ENCODE measurements at places on chromosomes 13 and 19.

GRCh38 chr19:51317376-51317775 is 5.9 kb downstream of the IGLON5 start:
- DNase-seq: no peak

GRCh38 chr13:83423381-83423780 is 458.9 kb downstream of the SLITRK1 start:
- DNase-seq: no peak

DNA sequence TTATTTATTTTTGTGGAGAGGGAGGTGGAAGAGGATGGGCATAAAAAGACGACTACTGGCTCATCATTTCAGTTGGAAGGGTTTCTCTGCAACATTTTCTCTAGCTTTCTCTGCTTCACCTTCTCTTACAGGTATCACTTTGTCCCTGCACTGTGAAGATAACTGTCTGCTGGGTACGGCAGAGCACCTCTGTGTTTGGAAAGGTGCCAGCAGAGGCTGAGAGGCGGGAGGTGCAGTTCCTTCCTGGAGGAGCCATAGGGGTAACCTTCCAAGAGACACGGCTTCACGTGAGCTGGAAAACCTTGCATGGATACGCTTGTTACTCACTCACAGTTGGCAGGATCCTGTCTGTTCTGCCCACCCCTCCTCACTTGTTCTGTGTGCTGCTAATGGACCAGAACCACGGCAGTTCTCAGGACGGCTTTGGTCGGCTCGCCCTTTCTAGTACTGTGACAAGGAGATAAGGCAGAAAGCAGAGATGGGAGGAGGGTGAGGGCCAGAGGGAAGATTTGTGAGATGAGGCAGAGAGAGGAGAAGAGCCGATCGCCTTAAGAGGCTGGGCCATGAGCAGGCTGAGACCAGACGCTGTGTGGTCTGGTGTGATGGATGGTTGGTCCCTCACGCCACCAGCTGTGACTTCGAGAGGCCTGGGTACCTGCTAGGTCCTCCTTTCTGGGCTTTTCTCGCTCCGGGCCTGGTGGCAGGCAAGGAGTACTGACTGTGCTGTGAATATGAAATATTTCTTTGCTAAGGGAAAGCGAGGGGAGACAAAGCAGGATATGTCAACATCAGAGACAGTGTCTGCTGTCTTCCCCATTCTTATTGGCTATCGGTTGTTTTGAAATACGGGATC is 66.8 kb downstream of the MRPL57 start:
- no peak for DNase-seq

DNA sequence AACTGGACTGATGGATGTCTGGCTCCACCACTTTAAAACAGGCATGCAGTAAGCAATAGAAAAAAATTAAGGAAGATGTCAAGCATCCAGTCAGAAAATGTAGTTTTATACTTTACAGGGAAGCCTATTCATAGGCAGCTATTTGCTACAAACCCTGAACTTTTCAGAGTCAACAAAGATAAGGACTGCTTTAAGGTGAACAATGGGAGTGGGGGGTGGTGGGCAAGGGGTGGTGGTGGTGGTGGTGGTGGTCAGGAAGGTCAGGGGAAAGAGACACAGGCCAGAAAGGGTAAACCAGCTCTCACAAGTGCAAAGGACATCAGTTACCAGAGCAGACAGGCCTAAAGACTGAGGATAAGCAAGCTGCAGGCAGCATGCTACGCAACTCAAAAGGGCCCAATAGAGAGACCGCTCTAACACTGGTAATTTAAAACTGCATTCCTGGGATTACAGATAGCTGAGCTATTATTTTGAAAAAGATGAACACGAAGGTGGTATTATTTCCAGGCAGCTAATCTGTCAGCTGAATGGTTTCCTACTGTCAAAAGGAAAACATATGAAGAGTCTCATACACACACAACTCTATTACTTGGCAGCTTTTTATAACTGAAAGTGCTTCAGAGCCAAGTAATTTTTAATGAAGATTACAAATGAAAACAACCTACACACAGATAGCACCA is 14.8 kb downstream of the BRD4 start:
- no peak for DNase-seq

DNA sequence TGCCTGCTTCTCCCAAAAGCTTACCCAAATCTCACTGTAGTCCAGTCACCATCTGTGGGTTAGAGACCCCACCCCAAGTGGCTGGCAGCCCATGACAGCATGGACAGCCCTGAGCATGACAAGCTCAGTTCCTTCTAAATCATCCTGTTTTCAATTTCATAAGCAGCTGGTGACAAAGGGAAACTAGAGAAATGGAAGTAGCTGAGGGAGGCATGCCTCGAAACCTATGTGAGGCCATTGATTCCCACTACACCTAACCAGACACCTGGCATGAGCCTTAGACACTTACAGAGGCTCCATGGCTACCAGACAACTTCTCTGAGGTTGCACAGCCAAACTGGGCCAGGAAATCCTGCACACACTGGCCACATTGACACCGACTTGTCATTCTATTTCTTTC is 56.2 kb downstream of the ABCC4 start:
- DNase-seq: no peak

GRCh38 chr19:51187395-51188226 is 37.3 kb upstream of the CD33 start:
- DNase-seq: no peak

GRCh38 chr19:32061315-32061714 is 284.1 kb upstream of the ZNF507 start:
- DNase-seq: no peak

GRCh38 chr13:47139519-47139918 is 242.7 kb upstream of the HTR2A start:
- DNase-seq: no peak

DNA sequence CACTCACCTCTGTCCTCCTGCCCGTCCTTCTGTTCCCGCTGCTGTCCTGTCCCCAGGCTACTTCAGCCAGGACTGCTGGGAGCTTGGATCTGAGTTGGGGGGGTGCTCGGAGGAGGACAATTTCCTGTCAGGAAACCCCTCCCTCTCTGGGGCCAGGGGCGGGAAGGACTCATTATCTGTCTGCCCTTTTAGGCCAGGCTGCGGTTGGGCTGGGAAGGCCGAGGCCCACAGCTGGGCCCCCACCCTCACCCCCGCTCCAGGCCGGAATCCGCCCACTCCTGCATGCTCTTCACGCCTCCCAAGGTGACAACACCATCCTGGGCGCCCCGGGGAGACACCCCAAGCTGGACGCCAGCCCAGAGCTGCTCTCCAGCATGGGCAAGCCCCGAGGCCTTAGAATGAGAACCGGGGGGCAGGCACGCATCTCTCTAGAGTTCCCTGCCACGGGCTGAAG is at the start of gene EXOC3L2:
Gene EXOC3L2 (minus strand): TSS at position 74 of the 454 bp plus-strand sequence. CDS start 6,362 bp downstream, outside the sequence.
- no peak for DNase-seq

DNA sequence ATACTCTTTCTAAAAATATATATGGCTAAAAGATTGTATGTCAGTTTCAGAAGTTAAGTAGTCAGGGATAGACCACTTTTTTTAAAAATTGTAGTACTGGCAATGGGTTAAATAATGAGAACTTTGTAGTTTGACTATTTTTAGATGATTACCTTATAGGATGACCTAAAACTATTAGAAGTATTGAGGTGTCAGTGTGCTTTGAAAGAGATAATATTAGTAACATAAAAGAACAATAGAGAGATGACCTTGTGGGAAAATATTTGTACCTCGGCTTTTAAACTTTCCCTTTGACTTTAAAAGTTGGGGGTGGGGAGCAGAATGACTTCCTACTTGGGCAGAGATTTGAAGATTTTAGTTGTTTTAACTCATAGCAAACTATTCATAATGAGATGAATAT is 48.3 kb downstream of the SLAIN1 start:
- DNase-seq: no peak

DNA sequence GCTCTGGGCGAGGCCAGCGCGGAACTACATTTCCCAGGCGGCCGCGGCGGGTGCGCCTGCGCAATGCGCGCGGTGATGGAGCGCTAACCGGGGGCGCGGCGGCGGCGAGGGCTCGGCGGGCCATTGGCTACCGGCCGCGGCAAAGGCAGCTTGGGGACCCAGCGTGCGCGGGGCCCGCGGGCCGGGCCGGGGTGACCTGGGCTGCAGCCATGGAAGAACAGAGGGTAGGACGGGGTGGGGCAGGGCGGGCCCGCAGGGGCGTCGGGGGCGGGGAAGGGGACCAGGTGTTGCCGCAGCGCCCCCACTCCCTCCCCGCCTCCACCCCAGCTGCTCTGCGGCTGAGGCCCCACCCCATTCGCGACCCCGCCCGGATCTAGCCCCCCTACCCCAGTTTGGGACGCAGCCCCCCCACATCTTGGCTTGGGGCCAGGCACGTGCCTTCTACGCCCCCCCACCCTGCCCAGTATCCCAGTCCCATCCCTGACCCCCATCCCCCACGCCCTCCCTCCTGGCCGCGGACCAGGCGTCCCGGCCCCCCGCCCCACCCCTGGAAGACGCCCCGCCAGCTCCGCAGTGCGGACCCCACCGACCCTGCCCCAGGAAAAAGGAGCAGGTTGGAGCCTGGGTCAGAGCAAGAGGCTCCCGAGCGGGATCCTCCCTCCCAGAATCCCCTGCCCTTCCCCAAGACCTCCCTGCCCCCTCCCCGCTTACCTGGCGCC is at the start of gene FSD1:
Gene FSD1 (plus strand): TSS at position 61 of the 719 bp plus-strand sequence. CDS start 149 bp downstream, at position 210.
- peak; percentile 35 for DNase-seq

DNA sequence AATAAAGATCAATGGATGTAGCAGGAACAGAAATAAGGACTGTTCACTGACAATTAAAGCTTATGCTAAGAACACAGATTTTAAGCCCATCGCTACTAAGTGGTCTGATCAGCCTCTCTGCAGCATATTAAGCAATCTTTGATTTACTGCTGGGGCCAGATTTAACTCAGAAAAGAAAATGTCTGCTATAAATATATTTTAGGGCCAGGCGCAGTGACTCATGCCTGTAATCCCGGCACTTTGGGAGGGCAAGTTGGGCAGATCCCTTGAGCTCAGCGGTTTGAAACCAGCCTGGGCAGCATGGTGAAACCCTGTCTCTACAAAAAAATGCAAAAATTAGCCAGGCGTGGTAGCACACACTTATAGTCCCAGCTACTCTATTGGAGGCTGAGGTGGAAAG is 43.0 kb downstream of the METTL21C start:
- DNase-seq: no peak

- DNase-seq: no peak
These were observed 2.5 kb downstream of the NFIC start for GRCh38 chr19:3368848-3369336.

DNA sequence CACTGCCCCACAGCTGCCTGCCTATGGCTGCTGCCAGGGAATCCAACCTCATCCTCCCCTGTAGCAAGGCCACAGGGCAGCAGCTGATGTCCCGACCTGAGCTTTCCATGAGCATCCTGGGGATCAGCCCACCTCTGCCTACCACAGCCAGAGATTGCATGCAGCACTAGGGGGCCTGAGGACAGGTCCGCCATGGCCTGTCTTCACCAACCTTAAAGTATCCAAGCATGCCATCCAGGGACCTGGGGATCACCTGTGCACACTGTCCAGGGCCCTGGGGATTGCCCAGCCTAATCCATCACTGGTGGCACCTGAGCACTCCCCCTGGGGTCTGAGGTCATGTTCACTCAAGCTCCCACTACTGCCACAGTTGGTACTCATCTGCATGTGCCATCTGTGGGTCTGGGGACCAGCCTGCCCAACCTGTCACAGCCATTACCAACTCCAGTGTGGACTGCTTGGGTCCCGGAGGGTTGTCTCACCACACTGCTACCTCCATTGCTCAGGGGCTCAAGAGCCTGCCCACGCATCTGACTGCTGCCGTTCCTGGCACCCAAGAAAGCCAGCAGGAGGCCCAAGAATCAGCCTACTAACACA is 53.0 kb downstream of the KCTD15 start:
- DNase-seq: no peak

DNA sequence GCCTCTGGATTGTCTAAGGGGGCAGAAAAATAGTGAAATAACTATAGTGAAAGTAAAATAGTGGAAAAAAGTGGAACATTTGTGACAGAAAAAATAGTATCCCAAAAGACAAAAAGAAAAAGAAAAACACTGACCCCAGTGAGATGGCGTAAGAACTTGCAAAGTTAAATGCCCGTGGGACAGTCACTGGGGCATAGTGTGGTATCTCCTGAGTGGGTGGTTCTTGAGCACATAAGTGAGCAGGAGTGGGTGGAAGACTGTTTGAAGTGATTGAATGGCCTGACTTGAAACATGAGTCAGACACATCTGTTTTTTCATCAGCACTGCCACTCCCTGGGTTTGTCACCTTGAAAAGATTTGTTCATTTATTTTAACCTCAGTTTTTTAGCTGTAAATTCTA is 2.5 kb downstream of the ZNF430 start:
- DNase-seq: no peak

GRCh38 chr13:27339299-27339698 is 68.7 kb downstream of the RASL11A start:
- no peak for DNase-seq

GRCh38 chr13:47326061-47326460 is 429.2 kb upstream of the HTR2A start:
- no peak for DNase-seq

- no peak for DNase-seq
These were observed 9.9 kb downstream of the RFX2 start for GRCh38 chr19:6100284-6100915.

- DNase-seq: no peak
These were observed 99.9 kb downstream of the DOCK9 start for GRCh38 chr13:98877936-98878335.

DNA sequence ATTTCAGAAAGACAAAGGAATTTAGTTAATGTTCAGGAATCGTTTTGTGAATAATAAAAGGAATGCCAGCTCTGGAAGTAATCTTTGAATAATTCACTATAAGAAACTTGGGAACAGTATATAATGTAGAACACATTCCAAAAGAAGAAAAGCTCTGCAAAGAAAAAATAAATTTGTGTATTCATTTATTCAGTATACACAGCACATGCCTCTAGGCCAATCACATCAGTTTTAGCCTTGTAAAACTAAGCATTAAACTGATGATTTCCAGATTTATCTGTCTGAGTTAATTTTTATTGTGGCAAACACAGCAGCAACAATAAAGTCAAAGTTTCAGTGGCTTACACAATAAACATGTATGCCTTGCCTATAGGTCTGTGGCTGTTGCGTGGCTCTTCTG is 5.7 kb upstream of the RXFP2 start:
- DNase-seq: no peak

DNA sequence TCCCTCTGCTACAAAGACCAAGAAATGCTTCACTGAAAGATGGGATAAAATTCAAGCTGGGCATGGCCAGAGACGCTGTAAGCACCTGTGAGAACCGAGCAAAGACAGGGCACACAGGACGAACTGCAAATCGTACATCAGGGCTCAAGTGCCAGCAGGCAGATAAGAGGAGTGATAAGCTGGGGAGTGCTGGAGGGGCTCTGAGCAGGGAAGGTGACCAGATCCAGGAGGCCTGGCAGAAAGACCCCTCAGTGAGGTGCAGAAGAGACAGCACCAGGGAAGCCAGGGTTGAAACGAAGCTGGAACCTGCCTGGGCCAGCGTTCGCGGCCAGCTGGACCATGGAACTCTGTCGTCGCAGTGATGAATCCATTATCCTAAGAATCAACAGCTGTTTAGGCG is 10.2 kb downstream of the RAB20 start:
- no peak for DNase-seq

All from activated T-helper 1 cell treated with Interleukin-2 at 50 U/mL for 16 hours (primary cell).